ENCODE measurements at places on chromosomes 6 and 20. TPM values are rescaled to one million over a fixed set of nuclear protein-coding genes. Genes with fewer than 3 reads are reported as not detected.

MOXD1 gene
- 1.9 TPM for total RNA-seq

CALHM4 gene
- total RNA-seq = not detected

GRCh38 chr6:134073161-134073560 lies 20.7 kb upstream of the SLC2A12 start:
- no peak for DNase-seq

DNA sequence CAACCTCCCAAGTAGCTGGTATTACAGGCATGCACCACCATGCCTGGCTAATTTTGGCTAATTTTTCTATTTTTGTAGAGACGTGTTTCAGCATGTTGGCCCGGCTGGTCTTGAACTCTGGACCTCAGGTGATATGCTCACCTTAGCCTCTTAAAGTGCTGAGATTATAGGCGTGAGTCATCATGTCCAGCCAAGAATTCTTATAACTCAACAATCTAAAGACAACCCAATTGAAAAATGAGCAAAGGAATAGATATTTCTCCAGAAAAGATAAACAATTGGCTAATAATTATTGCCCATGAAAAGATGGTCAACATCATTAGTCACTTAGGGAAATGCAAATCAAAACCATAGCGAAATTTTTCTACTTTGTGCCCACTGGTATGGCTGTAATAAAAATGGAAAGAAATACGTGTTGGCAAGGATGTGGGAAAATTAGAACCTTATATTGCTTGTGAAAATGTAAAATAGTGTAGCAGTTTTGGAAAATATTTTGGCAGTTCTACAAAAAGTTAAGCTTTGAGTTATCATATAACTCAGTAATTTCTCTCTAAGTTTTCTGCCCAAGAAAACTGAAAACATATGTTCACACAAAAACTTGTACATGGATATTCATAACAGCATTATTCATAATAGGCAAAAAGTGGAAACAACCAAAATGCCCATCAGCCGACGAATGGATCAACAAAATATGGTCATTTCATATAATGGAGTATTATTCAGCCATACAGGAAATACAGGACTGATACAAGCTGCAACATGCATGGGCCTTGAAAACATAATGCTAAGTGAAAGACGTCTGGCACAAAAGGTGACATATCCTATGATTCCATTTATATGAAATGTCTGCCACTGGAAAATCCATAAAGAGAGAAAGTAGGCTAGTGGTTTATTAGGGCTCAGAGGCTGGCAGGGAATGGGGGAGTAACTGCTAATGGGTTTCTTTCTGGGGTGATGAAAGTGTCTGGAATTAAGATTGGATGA lies 87.8 kb downstream of the UTRN start:
- no peak for DNase-seq
